ENCODE measurements at places on chromosomes 2 and 18.

- DNase-seq = no peak
These were observed 102.1 kb upstream of the SIX3 start for GRCh38 chr2:44839370-44839769.

DNA sequence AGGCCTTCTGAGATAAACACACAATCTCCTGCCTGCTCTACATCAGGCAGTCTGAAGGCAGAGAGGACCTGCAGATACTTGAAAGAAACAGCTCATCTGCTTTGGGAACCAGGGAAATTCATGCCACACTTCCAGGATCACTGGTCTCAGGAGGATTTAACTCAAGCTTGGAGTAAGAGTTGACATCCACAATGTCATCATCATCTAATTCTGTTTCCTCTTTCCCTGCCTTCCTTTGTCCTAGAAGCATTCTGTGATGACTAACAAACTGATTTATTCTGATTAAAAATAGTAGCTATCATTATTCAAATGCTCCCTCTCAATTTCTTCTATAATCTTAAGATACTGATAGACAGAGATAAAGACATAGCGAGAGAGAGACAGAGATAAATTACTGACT is 766.8 kb downstream of the BCL11A start:
- no peak for DNase-seq

DNA sequence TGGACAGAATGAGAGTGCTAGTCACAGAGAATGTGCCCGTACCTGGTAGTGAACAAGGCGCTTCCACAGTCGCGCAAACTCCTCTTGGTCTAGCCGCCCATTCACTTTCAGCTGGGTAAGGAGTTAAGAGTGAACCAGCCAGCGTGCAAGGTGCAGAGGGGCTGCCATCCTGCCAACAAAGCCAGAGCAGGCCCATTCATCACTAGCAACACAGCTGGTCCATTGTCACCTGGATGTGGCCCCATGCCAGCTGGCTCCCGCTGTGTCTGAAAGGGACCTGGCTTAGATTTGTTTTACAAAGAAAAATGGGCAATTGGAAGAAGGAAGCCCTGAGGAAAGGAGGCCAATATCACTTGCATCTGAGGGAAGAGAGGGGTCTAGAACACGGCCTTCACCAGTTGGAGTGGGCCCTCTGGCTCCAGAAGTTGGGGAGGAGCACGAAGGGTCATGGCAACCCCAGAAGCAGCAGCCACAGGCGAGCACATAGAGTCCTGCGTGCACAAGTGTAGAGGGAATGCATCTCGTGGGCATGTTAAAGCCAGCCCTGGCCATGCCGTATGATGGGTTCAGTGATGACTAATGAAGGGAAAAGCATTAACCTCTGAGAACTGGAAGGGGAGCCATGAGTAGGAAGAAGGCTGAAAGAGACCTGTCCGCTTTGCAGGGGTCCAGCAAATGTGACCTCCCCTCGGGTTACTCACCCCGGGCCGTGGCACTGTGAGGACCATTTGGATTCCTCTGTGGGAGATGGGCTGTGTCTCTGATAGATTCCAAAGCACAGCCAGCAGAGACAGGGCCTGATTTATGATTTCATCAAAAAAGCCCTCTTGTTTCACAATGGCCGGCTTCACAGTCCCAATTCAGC is 70.6 kb downstream of the CAPN13 start:
- no peak for DNase-seq

DNA sequence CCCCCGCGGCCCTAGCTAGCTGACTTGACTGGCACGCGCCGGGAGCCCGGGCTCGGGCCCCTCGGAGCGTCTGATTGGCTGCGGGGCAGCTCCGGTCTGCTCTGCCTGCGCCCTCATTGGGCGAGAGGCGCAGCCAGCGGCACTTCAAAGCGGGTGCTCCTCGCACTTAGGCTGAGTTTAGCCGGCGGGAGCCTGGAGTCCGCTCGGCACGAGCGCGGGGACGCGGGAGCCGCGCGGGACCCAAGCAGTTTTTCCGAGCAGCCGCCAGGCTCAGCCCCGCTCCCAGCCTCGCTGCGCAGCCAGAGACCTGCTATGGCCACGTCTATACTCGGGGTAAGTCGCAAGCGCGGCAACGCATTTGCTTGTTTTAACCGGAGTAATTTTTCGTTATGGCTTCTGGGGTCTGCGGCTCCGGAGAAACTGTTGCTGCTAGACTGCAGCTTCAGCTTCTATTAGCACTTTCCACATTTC is at the start of gene SP9:
SP9 (plus strand) TSS at position 174 of the 471 bp plus-strand sequence; CDS start at position 313, 139 bp downstream.
- no peak for DNase-seq

GRCh38 chr2:71742953-71743601 is 289.7 kb downstream of the DYSF start:
- no peak for DNase-seq

GRCh38 chr2:236177967-236178889 is 10.0 kb upstream of the GBX2 start:
- no peak for DNase-seq

GRCh38 chr2:162925595-162925994 is 87.0 kb upstream of the KCNH7 start:
- DNase-seq = no peak

Data from activated T-helper 1 cell treated with Interleukin-2 at 50 U/mL for 16 hours (primary cell).